ENCODE measurements at places on chromosomes 2 and 18.

DNA sequence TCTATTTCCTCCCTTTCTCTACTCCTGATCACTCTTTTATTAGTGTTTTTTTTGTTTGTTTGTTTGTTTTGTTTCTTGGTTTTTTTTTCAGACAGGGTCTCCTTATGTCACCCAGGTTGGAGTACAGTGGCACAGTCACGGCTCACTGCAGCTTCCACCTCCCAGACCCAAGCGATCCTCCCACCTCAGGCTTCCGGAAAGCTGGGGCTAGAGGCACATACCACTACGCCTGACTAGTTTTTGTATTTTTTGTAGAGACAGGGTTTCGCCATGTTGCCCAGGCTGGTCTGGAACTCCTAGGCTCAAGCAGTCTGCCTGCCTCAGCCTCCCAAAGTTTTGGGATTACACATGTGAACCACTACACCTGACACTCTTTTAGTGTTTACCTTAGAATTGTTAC, 122.3 kb downstream of the ATL2 start:
- no peak for DNase-seq

GRCh38 chr2:234345921-234346320, 151.0 kb downstream of the ARL4C start:
- DNase-seq = no peak

DNA sequence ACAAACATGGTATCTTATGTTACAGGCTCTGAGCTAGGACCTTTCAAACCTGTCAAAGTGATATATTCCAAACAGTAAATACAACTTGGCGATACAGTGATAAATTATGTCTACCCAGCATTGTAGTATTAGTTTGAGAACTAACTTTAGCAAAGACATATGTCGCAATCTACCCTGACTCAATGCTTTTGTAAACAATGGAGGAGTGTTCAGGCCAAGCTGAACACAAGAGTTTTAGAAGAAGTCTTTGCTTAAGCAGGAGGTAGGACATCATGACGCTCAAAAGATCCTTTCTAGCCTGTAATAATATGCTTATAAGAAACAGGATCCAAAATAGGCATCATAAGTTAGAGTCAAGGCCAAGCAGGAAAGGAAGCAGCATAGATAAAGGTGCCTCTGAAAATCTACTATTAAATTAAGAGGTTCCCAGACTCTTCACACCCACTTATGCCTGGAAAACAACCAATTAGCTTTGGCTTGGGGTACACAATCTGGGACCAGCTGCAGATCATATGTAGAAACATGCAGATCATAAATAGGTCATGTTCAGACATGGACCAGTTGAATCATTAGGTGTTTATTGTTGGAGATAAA, 132.5 kb downstream of the CSRNP3 start:
- DNase-seq = no peak

DNA sequence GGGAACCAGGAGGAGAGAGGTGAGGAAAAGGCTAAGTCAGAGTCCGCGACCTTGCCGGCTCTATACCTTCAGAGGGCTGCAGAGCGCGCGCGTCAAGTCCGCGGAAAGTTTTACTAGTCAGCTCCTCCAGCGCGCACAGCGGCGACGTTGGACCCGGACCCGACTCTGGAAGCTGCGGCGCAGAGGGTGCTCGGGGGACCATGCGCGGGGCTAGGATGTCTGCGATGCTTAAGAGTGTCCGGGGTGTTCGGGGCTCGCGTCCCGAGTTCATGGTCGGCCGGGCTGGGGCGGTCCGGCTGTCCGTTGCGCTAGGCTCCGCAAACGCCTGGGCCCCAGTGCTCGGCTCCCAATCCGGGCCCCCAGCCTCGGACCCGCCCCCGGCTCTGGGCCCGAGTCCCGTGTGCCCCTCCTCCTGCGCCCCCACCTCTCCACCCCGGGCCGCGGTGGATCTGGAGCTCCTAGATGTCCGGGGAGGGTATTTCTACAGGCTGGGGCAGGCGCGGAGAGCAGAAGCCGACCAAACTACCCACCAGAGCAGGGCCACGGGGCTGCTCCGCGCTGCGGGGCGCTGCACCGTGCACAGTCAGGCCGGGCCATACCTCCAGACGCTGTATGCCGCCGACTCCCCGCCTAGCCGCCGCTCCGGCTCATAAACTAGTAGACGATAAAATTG, at the start of gene LBX2:
Gene LBX2, minus strand, starts transcription at position 337 of the 673 bp plus-strand sequence. Its CDS starts 66 bp downstream, at position 271.
- no peak for DNase-seq

GRCh38 chr2:178426388-178426787, 24.6 kb downstream of the PRKRA start:
- no peak for DNase-seq

GRCh38 chr2:72062336-72062735, 85.3 kb downstream of the CYP26B1 start:
- no peak for DNase-seq

DNA sequence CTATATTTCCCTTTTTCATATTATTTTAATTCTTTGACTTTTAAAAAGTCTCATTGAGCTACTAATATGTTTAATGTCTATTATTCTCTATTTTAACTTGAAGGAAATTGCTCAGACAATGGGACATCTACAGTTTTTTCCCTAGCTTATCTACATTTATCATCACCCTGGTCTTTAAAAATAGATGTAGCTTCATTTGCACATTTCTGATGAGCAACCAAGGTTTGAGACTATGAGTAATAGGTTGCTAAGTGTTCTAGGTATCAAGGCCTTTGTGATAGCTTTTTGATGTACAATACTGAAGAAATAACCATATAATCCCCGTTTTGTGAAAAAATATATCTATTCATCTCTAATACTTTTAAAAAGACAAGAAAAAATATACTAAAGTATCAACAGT, 47.0 kb downstream of the STAT4 start:
- DNase-seq = no peak

DNA sequence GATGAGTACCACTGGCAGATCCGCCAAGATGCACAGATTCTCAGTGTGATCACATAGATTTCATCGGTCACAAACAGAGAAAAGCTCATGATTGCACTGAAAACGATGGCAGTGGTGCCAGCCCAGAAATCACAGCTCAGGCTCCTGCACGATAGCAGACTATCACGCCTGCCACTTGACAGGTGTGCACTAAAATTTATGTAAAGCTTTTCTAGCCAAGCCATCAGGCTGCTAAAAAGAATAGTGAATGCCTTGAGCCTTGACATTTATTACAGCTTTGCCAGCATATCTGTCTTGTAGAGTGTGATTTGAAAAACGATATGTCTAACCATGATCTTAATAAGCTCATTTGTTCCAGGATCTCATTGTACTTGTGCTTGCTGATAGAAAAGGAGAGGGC, 409.5 kb upstream of the CWC22 start:
- no peak for DNase-seq

- no peak for DNase-seq
Observed at GRCh38 chr2:177467646-177468045, 75.1 kb downstream of the AGPS start.

DNA sequence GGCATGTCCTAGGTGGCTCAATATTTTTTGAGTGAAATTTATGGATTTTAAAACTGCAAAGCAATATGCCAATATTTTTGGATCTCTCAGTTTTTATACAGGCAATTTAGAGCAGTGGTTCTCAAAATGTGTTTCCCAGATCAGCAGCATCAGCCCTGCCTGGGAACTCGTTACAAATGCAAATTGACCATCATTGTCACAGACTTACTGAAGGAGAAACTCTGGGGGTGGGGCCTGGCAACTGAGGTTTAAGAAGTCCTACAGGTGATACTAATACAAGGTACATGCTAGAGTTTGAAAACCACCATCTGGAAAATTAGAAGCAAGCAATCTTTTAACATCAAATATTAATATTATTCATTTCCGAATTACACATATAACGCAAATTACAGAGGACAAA, 215.6 kb upstream of the PID1 start:
- no peak for DNase-seq

DNA sequence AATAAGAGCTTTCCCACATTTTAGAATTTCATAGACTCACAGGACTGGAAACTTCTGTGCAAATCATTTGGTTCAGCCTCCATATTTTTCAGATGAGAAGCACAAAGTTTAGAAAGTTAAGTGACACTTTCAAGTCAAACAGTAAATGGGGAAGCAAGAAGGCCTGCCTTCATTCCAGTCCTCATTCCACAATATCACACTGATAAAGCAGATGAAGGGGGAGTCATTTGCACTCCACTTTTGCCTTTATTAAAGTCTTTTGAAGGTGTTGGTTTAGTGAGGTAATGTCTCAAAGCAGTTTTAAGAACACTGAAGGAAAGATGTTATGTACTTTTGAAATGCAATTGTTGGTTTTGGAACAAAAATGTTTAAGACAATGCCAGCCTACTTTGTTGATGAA, 32.7 kb upstream of the STAT4 start:
- no peak for DNase-seq

GRCh38 chr2:83388804-83389203, 1070.3 kb downstream of the SUCLG1 start:
- no peak for DNase-seq

DNA sequence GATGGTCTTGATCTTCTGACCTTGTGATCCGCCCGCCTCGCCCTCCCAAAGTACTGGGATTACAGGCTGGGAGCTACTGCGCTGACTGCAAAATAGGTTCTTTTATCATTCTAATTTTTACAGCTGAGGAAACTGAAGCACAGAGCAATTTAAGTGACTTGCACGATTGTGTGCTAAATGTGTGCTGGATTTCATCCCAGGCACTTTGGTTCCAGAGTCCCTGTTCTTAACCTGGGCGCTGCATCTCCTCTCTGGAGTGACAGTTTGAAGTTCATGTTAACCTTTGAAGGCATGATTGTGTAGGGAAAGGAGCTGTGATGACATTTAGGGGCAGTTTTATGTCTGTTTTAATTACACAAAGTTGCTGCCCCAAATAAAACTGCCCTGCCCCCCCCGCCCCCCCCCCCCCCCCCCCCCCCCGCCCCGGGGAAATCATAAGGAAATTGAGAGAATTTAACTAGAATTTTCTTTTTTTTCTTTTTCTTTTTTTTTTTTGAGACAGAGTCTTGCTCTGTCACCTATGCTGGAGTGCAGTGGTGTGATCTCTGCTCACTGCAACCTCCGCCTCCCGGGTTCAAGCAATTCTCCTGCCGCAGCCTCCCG, 5.6 kb downstream of the ACSL3 start:
- DNase-seq = no peak

GRCh38 chr2:236720974-236721540, 151.4 kb downstream of the ACKR3 start:
- no peak for DNase-seq

DNA sequence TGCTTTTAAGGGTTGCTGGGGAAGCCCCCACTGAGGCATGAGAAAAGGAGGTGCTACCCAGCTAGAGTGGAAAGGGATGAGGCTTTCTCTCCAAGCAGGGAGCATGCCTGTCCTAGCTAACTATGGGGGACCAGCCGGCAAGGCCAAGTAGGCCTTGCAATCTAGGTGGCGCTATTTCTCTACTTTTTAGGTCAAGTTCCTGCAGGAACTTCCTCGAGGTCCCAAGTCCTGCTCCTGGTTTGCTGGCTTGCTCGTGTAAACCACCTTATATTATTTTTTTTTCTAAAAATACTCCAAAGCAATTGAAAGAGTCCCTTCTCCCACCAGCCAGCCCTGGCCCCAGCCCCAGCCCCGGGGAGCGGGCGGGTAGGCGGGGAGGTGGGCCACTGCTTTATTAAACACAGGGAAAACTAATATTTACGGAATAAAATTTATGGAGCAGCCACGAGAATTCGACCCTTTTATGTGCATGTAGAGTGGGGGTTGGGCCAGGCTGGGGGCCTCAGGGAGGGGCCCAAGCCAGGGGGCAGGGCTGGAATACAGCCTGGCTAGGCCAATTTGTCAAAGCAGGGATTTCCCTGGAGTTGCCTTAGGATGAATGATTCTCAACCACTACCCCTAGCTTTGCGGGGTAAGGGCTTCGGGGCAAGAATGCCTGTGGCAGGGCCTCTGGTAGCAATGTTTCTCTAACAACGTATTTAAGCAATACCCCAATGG, 12.8 kb upstream of the IHH start:
- no peak for DNase-seq

DNA sequence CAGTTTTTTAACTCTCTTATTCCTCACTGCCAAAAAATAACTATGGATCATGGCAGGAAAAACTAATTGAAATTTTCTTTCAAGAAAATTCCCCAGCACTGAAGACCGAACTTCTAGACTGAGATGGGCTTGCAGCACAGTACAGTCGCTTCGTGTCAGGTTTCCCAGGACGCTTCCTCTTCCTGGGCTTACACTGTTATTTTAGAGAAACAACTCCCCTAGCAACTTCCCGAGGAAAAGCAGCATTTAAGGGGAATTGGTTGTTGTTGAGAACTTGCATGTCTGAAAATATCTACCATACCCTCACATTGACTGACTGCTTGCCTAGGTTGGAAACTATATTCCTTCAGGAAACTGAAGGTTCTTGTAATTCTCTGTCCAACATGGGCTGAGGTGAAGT, 95.8 kb downstream of the NOL10 start:
- no peak for DNase-seq

GRCh38 chr18:58297198-58297597, 253.2 kb downstream of the NEDD4L start:
- no peak for DNase-seq

DNA sequence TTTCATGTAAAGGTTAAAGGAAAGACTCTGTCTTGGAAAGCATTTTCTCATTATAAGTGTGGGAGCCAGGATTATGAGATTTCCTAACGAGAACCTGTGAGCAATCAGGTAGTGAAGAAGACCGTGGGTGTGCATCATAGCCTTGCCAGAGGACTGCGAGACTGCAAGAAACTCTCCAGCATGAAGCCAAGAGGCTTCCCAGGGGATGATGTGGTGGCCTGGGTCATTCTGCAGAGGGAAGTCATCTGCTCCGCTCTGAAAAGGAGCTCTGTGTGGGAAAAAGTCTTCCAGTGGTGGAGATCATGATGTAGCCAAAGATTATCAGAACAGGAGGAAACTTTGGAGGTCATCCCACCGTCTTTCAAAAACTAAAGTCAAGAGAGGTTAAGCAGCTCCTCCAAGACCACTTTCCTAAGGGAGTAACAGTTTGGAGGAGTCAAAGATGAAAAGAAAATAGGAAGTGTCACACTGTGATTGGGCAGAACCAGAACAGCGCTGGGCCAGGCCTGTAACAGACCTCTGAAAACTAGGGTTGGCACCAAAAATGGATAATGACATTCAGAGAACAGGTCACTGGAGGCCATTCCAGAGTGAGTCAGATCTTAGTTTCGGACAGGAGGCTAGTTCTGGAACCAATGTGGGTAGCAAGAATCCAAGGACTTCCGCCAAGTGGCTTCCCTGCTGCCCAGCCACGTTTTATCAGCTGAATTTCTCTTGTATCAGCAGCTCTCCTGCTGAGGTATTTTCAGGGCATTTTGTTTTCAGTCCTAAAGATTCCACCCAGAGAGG, 113.0 kb downstream of the LRATD1 start:
- no peak for DNase-seq

DNA sequence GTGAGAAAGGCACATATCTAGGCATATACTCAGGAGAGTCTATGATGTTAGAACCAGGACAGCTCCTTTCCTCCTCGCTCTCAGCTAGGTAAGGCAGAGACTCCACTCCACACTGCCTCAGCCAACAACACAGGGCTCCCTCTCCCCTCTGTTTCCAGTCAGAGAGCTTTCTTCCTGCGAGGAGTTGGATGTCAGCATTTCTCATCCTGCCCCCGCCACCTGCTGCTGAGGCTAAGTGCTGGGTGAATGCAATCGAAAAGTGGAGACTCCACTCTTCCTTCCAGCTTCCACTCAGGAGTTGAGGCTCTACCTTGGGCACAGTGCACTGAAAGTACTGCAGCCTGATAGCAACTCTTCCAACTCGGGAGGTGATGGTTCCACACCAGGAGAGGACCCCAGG, 177.2 kb upstream of the RAB6C start:
- DNase-seq = no peak

- no peak for DNase-seq
Observed at GRCh38 chr18:49237031-49237430, 223.4 kb downstream of the DYM start.

Measured in spinal cord (tissue), 10 donors.